ENCODE measurements at places on chromosomes 7 and 10.

DNA sequence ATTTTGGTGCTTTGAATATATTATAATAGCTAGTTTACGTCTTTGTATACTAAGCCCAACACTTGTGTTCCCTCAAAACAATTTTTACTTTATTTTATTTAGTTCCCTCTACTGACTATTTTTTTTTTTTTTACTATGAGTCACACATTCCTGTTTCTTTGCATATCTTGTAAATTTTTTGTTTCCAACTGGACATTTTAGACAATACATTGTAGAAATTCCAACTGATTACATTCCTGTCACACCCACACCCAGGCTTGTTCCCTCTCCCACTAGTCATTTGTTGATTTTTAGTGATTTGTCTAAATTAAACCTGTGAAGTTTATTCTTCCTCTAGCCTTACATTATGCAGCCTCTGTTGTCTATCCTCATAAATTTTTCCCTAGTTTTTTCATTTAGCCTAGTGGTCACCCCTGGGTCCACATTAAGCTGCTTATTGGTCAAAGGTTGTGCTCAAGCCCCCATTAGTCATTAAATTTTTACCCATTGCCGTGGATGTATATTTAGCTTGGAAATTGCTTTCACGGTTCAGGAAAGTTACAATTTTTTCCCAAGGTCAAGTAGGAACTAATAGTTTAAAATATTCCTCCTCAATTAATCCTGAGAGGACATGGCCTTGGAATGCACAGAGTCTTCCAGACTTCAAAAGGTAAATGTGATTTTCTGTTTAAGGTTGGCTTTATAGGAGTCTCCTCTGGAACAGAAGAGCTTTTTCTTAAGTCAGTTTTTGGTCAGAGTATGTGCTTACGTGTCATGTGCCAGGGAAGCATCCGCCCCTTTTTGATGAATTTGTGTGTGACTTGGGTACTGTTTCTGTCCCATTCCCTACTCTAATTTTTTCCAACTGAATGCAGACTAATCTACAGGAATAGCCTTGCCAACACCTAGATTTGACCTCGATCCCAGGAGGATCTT, 207.6 kb upstream of the TMEM72 start:
- no peak for DNase-seq

GRCh38 chr10:125159932-125160855, at the start of gene CTBP2:
CTBP2 (minus strand) TSS chr10:125160563.
- DNase-seq = peak; percentile 61

DNA sequence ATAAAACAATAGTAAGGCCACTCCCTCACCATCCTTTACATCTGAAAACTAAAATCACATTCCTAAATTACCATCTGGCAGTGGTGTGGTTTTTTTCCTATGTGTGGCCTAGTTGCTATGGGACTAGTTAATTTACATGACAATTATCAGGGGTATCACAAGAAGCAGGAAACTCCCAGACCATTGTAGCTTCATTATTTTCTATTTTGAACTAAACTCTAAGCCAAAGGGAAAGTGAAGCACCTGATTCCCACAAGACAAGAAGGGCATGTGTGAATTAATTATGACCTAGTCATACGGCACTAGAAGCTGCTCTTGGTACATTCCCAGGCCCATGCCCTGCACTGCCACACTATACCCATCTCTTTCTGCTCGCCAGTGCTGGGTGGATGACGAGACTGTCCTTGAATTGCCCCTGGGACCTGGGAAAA, 103.4 kb downstream of the ATXN7L1 start:
- DNase-seq = peak; percentile 28

DNA sequence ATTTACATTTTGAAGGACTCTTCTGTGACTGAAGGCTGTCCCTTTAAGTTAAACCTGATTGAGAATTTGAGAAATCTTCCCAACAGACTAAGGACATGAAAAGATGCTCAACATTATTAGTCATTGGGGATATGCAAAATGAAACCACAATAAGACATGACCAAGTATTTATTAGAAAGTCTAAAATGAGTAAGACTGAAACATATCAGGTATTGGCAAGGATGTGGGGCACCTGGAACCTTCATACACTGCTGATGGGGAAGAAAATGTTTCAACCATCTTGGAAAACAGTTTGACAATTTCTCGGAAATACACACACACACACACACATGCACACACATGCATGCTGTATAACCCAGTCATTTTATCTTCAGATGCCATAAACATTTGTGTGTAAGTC, 132.1 kb upstream of the CDK6 start:
- no peak for DNase-seq

- no peak for DNase-seq
Measured at GRCh38 chr10:131657985-131658330, 242.8 kb upstream of the PPP2R2D start.

GRCh38 chr10:129741280-129741977, 222.6 kb downstream of the EBF3 start:
- DNase-seq = no peak

DNA sequence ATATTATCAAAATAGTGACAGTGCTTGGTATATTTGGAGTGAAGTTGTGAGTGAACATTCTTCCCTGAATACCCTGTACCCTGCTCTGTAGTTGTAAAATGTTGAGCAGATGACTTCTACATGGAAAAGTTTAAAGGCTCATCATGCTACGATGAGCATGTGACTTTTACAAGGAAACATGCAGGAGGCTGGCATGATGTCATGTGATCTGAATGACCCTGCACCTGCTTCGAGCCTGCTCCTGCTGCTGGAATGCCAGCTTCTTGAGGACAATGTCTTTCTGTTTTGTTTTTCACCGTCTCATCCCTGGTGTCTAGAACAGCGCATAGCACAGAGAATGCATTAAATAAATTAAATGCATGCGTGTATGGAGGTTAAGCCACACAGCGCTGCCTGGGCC, 5.4 kb upstream of the INPP5A start:
- DNase-seq = no peak

DNA sequence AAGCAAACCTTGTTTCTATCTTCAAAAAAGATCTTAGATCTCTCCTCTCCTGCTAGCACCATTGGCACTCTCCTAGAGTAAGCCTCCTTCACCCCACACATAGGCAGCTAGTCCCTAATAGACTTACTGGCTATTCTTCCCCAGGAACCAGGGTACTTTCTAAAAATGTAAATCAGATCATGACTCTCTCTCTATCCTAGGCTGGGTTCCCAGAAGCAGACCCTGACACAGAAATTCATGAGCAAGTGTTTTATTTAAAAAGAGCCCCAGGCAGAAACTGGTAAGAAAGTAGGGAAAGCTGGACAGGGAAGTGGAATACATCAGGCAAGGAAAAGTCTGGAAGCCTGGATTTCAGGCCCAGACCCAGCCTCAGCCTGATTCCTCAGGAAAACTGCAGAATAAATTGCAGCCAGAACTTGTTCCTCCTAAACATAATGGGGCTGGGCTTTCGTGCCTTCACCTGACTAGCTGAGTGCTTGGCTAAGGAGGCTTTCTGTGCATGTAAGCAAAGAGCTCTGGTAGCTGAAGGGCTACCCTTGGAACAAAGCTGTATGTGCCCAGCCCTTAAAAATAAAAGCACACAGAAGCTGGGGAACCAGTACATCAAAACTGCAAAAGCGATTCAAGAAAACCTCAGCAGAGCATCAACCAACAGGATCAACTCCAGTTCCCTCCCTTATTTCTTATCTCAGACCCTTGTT, 18.8 kb upstream of the SORBS1 start:
- DNase-seq = no peak

GRCh38 chr7:108253275-108254044, 123.3 kb upstream of the LAMB4 start:
- DNase-seq = no peak

- no peak for DNase-seq
Measured at GRCh38 chr7:20111821-20112542, 105.2 kb downstream of the MACC1 start.

GRCh38 chr10:125985557-125986240, 89.3 kb downstream of the FANK1 start:
- DNase-seq = no peak

- DNase-seq = no peak
Measured at GRCh38 chr7:3143869-3144775, 100.5 kb upstream of the CARD11 start.

GRCh38 chr7:91285696-91286355, 21.6 kb downstream of the FZD1 start:
- no peak for DNase-seq

DNA sequence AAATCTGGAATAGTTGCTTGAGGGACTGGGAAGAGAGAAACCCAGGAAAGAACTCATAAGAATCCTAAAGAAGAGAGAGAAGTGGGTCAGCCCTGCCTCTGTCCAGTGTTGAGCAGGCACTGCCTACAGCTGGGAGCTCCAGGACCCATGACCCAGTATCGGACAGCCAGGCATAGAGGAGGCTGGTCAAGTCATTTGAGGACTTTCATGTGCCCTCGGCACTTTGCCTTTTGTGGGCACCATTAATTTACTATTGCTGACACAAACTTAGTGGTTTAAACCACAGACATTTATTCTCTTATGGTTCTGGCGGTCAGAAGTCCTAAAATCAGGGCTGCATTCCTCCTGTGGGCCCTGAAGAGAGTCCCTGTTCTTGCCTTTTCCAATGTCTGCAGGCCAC, 60.3 kb downstream of the CPXM2 start:
- DNase-seq = no peak

DNA sequence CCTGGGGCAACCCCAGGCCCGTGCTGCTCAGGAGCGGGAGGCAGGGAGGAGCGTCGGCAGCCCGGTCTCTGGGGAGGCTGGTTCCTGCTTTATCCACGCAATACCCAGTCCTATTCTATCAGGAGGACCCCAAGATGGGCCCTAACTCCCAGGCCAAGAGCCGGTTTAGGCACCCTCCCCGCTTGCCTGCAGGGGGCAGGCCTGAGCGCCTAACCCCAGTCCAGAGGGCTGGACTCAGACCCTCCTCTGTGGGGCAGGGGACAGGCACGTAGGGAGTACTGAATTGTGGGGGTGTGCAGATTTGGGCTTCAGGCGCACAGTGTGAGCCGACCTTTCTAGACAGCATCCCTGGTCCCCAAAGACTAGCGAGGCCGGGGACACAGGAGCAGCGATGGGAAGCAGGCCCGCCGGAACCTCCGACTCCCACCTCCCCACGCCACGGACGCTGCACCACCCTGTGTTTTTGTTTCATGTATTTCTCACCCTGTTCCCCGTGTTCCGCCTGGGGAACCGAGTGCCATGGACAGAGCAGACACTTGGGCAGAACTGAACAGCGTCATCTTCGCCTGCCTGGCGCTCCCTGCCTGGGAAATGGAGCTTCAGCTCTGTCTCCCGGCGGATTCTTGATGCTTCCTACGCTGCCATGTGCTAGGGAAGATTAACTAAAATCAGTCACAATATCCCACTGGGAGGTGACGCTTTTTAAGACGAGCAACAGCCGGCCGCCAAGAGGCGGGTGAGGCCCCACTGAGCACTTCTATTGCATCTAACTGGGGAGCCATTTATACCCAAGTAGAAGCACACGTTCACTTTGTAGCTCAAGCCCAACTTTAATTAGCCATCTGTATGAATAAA, 5.3 kb downstream of the NUDT1 start:
- DNase-seq = no peak

DNA sequence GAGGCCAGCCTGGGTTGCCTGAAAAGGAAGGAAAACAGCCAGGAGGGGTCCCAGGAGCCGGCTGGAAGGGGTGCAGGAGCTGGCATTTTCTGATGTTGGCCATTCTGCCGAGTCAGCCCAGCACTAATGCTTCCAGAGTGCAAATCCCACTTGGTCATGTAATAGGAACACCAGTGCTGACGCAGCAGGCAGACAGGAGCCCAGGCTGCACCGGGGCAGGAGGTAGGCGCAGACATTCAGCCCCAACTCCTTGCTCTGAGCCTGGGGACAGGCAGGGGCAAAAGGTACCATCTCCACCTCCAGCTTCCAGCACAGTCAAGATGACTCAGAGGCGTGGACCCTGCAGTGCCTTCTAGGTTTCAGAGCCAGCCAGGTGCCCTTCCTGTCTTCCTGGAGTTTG, 10.2 kb upstream of the YWHAG start:
- DNase-seq = no peak

DNA sequence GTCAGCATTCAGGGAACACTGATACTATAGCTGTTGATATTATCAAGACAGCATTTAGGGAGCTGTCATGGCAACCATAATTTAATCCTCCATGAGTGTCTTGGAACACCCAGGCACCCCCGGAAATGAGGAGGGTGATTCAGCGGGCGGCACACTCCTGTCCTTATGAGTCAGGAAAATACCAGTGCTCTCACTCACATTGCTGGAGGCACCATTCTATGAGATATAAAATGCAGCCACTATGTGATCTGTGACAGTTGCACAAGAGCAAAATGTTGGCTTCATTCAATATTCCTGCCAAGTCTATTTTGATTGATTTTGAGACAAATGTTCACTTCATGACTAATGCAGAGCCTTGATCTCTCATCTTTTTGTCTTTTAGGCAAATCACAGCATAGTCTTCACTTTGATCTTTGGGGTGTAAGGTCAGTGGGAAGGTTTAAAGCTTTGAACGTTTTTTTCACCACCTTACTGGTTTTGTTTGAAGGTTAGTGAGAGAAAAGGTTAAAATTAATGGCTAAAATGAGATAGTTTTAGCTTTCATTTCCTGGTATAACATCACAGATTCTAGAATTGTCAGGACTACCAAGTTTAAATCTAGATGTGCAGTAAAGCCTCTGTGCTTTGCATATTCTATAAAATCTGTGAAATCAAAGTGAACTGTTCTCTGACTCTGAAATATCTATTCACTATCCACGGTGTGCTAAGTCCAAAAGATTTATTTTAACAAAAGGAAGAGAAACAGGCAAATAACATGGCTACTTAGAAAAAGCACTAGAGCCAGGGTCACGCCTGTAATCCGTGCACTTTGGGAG, 12.4 kb upstream of the ARHGAP12 start:
- DNase-seq = peak; percentile 14

DNA sequence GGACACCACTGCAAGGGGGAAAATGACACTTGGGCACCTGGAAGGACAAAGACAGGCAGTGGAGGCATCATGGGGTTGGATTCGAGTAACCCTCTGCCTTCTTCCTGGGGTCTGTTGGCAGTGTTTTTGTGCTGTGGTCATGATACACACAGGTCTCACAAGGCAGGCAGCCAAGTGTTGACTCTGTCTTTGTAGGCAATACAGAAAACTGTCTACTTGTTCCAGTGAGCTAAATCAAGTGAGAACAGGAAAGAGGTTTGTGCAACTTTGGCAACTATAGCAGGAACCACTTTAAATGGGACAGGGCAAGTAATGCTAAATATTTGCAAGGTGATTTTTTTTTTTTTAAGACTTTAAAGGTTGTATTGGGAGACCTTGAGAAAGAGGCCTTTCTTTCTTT, 578.6 kb upstream of the GALNT17 start:
- DNase-seq = no peak

DNA sequence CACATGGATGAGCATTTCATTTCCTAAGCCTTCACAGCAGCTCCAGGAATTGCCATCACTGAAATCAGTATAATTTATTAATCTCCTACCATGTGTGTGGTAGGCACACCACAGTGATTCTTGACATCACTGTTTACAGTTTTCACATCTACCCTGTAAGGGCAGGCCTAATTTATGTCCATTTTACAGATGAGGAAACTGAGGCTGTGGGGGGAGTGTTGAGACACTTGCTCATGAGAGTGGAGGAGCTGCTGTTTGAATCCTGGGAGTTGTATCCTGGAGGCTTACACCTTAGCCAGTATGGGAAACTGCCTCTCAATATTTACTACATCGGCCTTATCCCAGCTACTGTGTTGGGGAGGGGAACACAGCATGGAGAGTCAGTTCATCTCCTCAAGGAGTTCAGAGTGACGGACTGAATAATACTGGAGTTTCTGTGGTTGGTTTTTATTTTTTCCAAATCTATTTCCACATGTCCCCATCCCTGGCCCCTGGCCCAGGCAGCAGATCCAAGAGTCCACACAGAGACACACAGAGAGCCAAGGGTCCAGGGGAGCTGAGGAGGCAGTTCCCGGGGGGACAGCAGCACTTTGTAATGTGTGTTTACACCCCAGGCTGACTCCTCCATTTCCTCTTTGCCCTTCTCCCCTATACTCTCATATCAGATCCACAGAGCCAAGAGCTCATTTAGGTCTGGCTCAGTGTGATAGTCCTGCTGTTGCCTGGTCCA, 13.2 kb downstream of the UBTD1 start:
- no peak for DNase-seq
